Heart right ventricle (tissue), 16 donors: ENCODE measurements at places on chromosomes 5 and 9. TPM values are rescaled to one million over a fixed set of nuclear protein-coding genes. Genes with fewer than 3 reads are reported as not detected.

Gene FGF10
- 0.28 TPM for total RNA-seq

- DNase-seq: no peak
These were observed 360.3 kb downstream of the LRRC70 start for GRCh38 chr5:62938927-62939326.

DNA sequence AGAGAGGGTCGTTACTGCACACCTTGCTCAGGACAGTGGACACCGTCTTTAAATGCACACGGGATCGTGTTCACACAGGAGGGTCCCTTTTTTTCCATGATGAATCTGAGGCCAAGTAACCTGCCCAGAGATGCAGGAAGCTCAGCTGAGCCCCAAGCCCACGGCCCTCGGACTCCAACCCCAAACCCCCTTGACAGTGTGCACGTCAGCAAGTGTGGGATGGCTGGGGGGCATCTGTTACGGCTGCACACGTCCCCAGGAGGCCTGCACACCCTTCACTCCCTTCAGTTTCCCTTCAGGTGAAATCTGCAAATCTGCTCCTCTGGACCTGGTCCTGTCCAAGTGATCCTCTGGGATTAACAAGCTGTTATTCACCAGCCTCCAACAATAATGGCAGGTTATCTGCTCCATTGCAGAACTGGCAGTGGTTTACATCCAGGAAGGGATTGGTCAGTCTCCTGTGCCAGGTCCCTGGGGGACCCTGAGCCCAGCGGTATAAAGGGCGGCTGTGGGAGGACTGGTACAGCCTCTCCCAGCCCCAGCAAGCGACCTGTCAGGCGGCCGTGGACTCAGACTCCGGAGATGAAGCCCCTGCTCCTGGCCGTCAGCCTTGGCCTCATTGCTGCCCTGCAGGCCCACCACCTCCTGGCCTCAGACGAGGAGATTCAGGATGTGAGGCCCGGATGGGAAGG, at the start of gene LCN1:
LCN1 (plus strand) TSS at position 525 of the 692 bp plus-strand sequence; CDS start at position 583, 58 bp downstream.
- no peak for DNase-seq

Gene SLC45A2
- total RNA-seq: not detected

Gene PHYHD1
- 18.9 TPM for total RNA-seq

Gene RHOBTB3
- total RNA-seq: 78.3 TPM

DNA sequence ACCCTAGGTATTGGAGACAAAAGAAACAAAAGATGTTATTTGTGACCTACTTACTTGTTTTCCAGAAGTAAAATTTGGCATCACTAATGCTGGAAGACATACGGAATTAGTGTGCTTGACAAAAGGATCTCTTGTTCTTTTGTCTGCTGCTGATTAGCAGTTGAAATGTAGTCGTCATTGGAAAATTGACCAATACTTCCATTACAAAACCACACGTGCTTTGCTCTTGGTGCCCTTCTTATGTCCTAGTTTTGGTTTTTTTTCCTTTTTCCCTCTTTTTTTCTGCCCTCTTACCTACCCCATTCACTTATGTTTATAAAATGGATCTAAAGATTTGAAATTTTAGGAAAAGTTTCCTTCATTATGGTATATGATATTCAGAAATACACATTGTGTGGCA, 197.4 kb downstream of the FER start:
- no peak for DNase-seq

DNA sequence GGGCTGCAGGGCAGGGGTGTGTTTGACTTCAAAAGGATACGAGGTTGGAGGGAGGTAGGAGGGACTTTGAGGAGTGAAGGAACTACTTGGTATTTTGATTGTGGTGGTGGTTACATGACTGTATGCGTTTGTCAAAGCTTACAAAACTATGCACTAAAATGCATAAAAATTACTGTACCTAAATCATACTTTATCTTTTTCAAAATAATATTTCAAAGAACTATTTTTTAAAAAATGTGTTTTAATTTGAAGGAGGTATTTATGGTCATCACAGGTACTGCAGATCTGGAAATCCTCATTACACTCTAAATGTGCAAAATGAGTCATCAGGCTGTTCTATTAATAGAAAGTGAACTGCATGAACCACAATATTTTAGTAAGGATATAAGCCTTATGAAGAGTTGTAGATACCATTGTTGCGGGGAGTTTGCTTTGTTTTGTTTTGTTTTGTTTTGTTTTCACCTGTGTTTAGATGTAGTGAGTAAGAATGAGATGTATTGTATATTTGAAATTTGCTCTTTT, 116.9 kb downstream of the ARRDC3 start:
- no peak for DNase-seq

Gene MYOT
- 18.9 TPM for total RNA-seq

- no peak for DNase-seq
These were observed 563.9 kb upstream of the TLE4 start for GRCh38 chr9:79007701-79008483.

GRCh38 chr5:92268343-92268742, 885.2 kb upstream of the ARRDC3 start:
- DNase-seq: no peak

DNA sequence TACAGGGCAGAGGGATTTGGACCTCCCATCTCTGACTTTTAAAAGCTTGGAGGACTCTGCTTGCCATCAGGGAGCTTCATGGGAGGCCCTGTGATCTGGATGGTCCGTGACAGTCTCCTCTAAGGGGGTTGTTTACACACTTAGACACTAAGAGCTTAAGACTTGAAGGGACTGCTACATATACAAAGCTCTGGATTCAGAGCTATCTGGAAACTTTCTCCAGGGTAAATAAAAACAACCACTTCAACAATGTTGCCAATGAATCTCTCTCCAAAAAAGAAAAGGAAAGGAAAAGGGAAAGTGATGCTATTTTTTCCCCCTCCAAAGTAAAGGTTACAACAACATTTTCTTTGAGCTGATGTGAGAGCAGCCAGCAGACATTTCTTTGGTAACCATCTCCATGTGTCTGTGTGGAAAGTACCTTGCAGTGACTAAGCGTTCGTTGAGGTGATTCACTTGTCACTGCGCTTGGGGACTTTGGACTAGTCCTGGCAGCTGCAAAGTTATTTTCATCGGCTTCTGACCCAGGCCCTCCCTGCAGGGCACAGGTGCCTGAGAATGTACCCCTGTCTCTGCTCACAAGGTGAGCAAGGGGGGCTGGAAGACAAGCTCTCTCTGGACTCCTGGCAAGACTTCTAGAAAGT, 262.1 kb upstream of the KLF4 start:
- no peak for DNase-seq
